GM06990 (cell line): ENCODE measurements at places on chromosomes 13 and 19.

DNA sequence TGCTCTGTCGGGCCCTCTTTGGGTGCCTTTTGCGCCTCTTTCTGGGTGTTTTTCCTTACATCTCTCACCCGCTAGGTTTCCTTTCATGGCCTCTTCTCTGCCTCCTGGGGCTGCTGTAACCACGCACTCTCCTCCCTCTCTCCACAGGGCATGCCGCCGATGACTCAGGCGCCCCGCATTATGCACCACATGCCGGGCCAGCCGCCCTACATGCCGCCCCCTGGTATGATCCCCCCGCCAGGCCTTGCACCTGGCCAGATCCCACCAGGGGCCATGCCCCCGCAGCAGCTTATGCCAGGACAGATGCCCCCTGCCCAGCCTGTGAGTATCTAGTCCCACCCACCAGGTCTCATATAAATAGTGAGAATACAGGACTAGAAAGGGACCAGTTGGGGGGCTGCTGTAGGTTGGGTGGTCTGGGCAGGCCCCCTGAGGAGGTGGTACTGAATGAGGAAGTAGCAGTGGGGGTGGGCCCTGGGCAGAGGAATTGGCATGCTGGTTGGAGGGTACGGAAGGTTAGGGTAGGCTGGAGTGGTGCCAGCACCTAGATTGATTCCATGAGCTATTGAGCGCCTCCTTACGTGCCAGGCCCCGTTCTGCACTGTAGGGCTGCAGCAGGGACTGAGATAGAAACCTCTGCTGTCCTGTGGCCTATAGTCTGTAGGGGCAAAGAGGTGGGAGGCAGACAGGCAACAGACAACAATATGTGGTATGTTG lies 11.9 kb downstream of the SNRPA start:
- DNase-seq: no peak

DNA sequence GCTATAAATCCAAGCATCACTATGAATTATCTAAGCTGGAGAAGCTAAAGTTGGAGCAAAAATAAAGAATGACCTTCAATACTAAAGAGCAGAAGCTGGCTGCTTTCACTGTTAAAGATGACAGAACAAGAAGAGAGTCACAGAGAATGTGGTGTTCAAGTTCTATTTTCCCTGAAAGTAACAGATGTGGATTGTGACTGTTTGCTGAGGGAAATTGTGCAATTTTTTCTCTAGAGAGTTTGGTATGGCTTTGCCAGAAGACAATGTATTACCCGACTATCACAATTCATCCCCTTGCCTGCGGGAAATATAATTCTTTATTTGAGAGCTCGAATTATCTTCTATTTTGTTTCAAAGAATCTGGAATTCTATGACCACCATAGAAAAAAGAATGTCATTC lies 83.1 kb downstream of the TNFSF13B start:
- DNase-seq: no peak

- no peak for DNase-seq
Observed at GRCh38 chr19:42048992-42049391, 21.0 kb downstream of the GRIK5 start.

DNA sequence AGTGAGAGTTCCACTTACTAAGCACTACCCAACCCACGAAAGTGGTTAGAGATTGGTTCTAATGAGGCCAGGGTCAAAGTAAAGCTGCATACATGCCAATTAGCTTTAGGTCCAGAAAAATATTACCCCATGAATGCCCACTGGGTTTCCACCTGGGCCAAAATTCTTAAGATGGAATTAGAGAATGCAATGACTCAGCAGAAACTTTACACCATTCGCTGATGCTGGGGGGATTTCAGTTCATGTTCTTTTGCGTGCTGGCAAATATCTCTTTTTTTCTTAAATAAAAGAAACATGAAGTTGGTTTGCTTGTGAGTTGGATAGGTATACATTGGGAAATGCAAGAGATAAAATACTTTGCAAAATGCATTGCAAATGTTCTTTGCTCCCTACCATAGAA lies 715.3 kb upstream of the MIR17HG start:
- no peak for DNase-seq

GRCh38 chr19:44645407-44646048 lies 1.8 kb downstream of the PVR start:
- no peak for DNase-seq
